CD4-positive, alpha-beta T cell treated with Interleukin-2 at 100 ng/mL for 4 hours (primary cell): ENCODE measurements at places on chromosomes 6 and 20.
A peak's percentile ranks its signal among the peaks of the same experiment; 100 is the strongest.

GRCh38 chr20:25036331-25036936, 21.5 kb downstream of the ACSS1 start:
- no peak for DNase-seq

- DNase-seq = no peak
These were observed 158.0 kb downstream of the UTRN start for GRCh38 chr6:144443157-144443556.

DNA sequence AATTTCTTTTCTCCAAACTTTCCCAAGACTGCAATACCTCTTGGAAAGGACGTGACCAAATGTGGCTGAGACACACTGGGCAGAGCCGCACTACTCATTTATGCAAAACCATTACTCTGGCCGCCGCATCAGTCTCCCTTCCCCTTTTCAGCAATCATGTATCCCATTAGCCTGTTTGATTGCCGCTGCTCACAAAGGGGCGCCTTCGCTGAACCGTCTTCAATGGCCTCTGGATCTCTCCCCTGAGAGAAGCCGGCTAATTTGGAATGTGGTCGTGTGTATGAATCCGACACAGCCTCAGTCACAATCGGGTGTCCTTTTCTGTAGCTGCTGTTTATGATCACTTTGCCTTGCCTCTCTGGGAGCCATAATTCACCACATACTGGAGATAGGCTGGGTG, 361.1 kb downstream of the ZFAND3 start:
- DNase-seq = no peak

DNA sequence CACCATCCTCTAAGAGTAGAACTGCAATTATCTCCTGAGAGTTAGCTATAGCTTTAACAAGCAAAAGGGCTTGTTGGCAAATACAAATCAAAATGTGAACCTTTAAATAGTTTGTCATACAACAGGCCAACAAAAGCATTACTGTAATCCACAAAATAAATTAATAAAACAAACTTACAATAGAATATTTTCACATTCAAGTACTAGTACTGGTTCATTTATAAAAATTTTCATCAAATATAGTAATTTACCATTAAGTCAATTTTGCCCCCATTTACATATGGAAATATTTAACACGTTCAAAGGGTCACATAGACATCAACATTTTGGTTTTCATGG, 9.4 kb downstream of the RBM39 start:
- no peak for DNase-seq

DNA sequence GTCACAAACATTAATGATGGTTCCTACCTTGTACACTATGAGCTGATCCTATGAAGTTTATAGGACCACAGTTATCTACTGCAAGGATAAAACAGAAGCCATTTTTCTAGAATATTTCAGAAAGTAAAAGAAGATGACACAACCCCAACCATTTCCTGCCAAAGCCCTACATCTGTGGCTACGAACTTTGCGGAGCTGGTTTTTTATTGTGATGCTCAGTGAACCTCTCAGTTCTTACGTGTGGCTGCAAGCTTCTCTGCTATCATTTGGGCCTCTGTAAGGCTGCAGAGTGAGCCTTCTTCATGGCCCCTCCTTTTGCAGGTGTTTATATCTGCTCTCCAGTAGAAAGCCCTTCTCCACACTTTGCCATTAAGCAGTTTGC, 17.8 kb upstream of the TAGAP start:
- DNase-seq = peak; percentile 80

DNA sequence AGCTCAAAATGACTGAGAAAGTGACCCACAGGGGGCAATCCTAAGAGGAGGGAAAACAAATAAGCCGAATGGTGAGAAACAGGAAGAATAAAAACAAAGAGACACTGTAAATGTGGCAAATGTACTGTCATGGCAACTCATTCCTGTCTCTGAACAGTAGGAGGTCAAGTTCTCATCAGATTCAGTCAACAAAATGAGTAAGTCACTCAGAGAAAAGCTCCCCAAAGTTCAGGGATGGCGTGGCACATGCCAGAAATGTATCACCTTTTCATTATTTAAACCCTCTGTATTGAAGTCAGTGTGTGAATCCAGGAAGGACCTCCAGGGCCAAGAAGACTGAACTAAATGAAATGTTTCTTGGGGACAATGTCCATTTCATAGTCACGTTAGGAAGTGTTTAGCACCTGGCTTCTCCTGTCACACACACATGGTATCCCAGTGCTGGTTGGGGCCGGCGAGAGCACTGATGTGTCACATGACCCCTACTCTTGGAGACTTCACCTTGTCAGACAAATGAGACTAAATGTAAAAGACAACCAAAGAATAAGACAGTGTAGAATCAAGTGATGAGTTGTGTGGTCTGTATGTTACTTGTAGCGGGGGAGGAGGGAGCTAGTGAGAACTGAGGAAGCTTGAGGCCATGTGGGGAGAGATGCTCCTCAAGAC, 20.7 kb downstream of the CNR1 start:
- DNase-seq = no peak

DNA sequence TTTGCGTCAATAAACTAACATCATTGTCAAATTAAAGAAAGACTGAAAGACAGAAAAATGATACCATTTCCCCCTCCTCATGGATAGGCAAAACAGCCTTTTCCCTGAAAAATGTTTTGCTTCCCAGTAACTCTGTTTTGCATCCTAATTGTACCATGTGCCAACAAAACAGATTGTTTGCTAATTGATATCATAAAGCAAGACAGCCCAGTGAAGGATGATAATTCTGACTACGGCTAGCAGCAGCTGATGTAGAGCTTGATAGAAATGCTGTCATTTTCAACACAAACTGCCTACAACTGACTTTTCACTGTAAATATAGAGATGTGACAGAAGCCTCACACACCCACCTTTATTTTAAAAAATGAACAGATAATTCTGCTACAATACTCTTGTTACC, 1061.6 kb downstream of the HACE1 start:
- no peak for DNase-seq

DNA sequence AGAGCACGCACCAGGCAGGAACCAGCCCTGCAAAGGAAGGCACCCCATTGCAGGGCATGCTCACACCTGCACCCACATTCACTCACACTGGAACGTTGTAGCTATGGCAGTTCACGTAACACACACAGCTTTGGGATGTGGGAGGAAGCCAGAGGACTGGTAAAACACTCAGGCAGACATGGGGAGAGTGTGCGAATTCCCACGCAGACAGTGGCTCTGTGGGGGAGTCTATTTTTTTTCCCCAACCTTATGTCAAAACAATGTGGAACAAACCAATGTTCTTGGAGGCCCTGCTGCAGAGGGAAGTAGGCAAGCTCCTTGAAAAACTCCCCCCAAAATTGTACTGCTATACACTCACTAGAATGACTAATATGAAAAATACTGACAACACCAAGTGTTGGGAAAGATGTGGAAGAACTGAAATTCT, 91.0 kb downstream of the PPP1R14C start:
- no peak for DNase-seq

DNA sequence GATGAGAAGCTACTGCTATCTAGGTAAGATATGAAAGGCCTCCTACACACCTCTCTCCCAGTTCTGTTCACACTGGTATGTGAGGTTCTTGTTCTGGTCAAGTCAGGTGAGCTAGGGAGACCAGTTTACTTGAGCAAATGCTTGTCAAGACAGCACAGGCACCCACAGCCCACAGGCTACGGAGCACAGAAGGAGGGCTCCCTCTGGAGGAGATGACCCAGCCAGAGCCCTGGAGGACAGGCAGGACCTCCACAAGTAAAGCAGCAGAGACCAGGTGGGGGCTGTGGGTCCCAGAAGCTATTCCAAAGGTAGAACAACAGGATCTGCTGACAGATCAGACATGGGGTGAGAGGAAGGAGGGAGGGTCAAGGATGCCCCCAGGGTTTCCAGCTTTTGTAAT, 13.2 kb downstream of the MMP24OS start:
- DNase-seq = no peak

GRCh38 chr20:400128-400453, 8.0 kb upstream of the RBCK1 start:
- no peak for DNase-seq

DNA sequence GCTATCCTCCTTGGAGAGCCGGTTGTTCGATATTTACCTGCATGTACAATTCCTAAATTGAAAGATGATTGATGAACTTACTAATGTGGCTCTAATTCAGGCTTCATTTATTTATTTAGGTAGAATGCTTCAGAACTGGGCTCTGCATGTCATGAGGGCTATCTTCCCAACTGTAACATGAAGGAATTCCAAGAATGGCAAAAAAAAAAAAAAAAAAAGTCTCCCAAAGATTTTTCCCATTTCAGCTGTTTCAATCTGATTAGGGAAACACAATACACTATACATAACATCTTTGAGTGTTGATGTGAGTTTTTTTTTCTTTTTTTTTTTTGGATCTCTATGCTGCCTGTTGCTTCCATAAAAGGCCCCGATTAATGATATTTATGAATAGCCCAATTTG, 120.1 kb upstream of the SHLD1 start:
- DNase-seq = no peak

GRCh38 chr6:164085091-164086075, 670.9 kb downstream of the QKI start:
- DNase-seq = no peak
